ENCODE measurements at places on chromosomes 13 and 19. TPM values are rescaled to one million over a fixed set of nuclear protein-coding genes. Genes with fewer than 3 reads are reported as not detected.

MIER2 gene
- 35.7 TPM for total RNA-seq

SIN3B gene
- total RNA-seq = 56.3 TPM

MEF2B gene
- total RNA-seq = 0.82 TPM

IL17D gene
- 2.2 TPM for total RNA-seq

CEACAM20 gene
- total RNA-seq = 0.16 TPM

CYP2A7 gene
- not detected for total RNA-seq

ZMYM2 gene
- total RNA-seq = 101 TPM

TMIGD2 gene
- total RNA-seq = not detected

TGFBR3L gene
- 10.8 TPM for total RNA-seq

Measured in Caco-2 (cell line).